ENCODE measurements at places on chromosomes 5 and 9. TPM values are rescaled to one million over a fixed set of nuclear protein-coding genes. Genes with fewer than 3 reads are reported as not detected.

GRCh38 chr9:135811801-135812200 is 95.5 kb downstream of the CAMSAP1 start:
- no peak overlapping the region for H3K4me3 ChIP-seq
- no peak overlapping the region for H3K27ac ChIP-seq
- H3K4me1 ChIP-seq, result no peaks in the 10 kb centered on the region
- DNase-seq, result no peak
- peaks cover 37% of the 10 kb centered on the region for H3K36me3 ChIP-seq
- H3K27me3 ChIP-seq, result no peaks in the 10 kb centered on the region

- no peak overlapping the region for H3K27ac ChIP-seq
- no peaks in the 10 kb centered on the region for H3K36me3 ChIP-seq
- H3K27me3 ChIP-seq, result no peaks in the 10 kb centered on the region
- DNase-seq, result peak; percentile 53
- H3K4me1 ChIP-seq, result peaks cover 18% of the 10 kb centered on the region
These were observed 439.0 kb downstream of the ENC1 start for GRCh38 chr5:74201334-74202081.

- H3K27me3 ChIP-seq, result peaks cover 41% of the 10 kb centered on the region
- no peak for DNase-seq
- H3K36me3 ChIP-seq, result no peaks in the 10 kb centered on the region
- H3K4me3 ChIP-seq, result no peak overlapping the region
These were observed 12.5 kb downstream of the KCNT1 start for GRCh38 chr9:135714242-135715055.

- no peak for DNase-seq
- no peaks in the 10 kb centered on the region for H3K27me3 ChIP-seq
- H3K36me3 ChIP-seq, result no peaks in the 10 kb centered on the region
These were observed 120.4 kb upstream of the FST start for GRCh38 chr5:53359916-53360517.

DNA sequence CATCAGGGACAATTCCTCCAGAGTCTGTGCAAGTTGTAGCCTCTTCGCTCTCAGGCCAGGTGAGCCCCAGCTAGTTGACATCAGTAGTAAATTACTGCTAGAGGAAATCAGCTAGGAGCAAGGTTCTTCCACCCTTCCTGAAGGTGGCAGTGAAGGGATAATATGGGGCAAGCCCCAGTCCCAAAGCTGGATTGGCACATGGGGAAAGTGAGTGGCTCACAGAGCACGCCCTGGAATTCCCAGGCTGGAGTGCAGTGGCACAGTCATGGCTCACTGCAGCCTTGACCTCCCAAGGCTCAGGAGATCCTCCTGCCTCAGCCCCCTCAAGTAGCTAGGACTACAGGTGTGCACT is 82.1 kb downstream of the CYFIP2 start:
- DNase-seq, result peak; percentile 43
- no peak overlapping the region for H3K4me3 ChIP-seq
- H3K36me3 ChIP-seq, result peaks cover 10% of the 10 kb centered on the region
- no peak overlapping the region for H3K27ac ChIP-seq
- no peaks in the 10 kb centered on the region for H3K27me3 ChIP-seq

GRCh38 chr5:159855476-159856191 is 60.6 kb upstream of the ADRA1B start:
- peaks cover under 1% of the 10 kb centered on the region for H3K4me1 ChIP-seq
- no peak overlapping the region for H3K4me3 ChIP-seq
- no peaks in the 10 kb centered on the region for H3K27me3 ChIP-seq

The GABRA1 gene
- total RNA-seq, result not detected

DNA sequence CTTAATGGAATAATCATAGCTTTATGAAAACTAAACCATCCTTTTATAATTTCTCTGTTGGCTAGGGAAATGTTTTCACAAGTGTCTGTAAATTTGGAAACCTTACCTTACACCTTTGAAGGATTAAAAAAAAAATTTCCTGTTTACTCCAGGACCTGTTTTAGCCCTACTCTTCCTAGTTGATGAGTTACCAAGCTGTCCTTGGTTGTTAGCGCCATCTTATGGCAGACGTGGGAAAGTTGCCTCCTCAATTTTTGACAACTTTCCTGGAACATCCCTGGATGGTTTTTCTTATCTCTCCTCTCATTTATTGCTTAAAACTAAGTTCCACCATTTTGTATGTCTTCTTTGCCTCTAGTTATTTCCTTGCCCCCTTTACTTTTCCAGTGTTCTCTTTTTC is 25.7 kb downstream of the ZSWIM6 start:
- no peaks in the 10 kb centered on the region for H3K27me3 ChIP-seq
- no peak overlapping the region for H3K27ac ChIP-seq
- H3K4me3 ChIP-seq, result no peak overlapping the region
- peaks cover 14% of the 10 kb centered on the region for H3K4me1 ChIP-seq

GRCh38 chr9:69009708-69010107 is 4.2 kb downstream of the PRKACG start:
- H3K4me3 ChIP-seq, result no peak overlapping the region
- DNase-seq, result no peak
- no peaks in the 10 kb centered on the region for H3K36me3 ChIP-seq

DNA sequence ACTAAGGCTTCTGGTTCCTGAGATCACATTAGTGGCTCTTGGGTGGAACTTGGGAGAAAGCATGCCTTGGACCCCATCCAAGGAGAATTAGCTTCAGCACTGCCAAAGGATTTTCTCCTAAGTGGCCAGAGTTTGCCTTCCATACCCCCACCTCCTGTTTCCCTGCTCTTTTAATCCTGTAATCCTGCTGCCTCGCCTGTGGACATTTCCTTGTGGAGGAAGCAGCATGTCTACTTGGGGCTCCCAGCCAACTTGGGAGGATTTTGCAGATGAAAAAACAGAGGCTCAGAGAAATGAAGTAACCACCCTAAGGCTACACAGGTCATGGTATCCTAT is 1.6 kb downstream of the ARSI start:
- DNase-seq, result peak; percentile 56
- no peaks in the 10 kb centered on the region for H3K27me3 ChIP-seq
- H3K27ac ChIP-seq, result no peak overlapping the region
- no peak overlapping the region for H3K4me3 ChIP-seq
- H3K4me1 ChIP-seq, result peaks cover 41% of the 10 kb centered on the region

DNA sequence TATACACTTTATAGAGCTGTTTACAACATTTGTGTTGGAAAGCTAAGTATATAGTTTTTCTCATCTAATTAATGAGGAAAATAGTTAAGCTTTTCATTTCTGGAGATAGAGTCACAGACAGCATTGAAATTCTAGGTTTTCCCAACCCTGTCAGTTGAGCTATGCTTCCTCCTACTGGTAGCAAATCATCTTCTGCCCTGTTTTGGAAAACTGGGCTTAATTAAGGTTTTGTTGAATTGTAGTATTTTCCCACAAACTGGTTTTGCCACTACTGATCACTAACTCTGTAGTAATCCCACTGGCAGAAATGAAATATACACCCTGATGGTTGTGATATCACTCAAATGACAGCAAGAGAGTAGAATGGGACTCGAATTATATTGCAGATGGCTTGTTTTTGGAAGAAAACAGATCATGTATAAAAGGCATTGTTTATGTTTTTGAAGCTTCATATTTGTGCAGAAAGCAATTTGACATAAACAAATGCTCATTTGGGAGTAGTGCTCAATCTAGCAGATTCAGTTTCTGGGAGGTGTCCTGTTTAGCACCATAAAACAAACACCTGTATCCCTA is 46.6 kb downstream of the CD180 start:
- H3K27ac ChIP-seq, result no peak overlapping the region
- no peaks in the 10 kb centered on the region for H3K4me1 ChIP-seq
- no peaks in the 10 kb centered on the region for H3K27me3 ChIP-seq
- DNase-seq, result no peak
- H3K4me3 ChIP-seq, result no peak overlapping the region
- H3K36me3 ChIP-seq, result peaks cover 58% of the 10 kb centered on the region

The PCDH12 gene
- total RNA-seq, result not detected

The SLC6A3 gene
- total RNA-seq, result not detected

The SMAD5 gene
- 97.4 TPM for total RNA-seq

DNA sequence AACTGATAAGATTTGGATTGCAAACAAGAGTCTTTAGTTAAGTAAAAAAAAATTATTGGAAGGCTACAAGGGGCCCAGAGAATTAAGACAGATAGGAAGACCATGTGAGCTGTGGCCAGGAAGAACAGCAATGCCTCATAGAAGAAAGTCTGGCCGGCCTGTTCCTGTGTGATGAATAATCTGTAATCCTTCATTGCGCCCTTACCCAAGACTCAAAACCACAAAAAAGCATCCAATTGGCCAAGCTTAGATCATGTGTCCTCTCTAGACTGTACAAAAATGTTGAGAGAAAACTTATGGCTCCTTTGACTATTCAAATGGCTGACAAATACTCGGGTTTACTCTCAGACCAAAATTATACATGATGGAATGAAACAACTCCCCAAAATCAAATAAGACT is 1383.5 kb downstream of the PTPRD start:
- H3K36me3 ChIP-seq, result no peaks in the 10 kb centered on the region
- DNase-seq, result no peak
- H3K4me3 ChIP-seq, result no peak overlapping the region
- no peak overlapping the region for H3K27ac ChIP-seq
- no peaks in the 10 kb centered on the region for H3K27me3 ChIP-seq
- H3K4me1 ChIP-seq, result no peaks in the 10 kb centered on the region

GRCh38 chr9:127170652-127171051 is 48.2 kb upstream of the ANGPTL2 start:
- H3K27me3 ChIP-seq, result no peaks in the 10 kb centered on the region
- no peak for DNase-seq
- no peak overlapping the region for H3K27ac ChIP-seq
- no peaks in the 10 kb centered on the region for H3K36me3 ChIP-seq
- H3K4me3 ChIP-seq, result no peak overlapping the region

- DNase-seq, result no peak
- no peaks in the 10 kb centered on the region for H3K36me3 ChIP-seq
- no peak overlapping the region for H3K27ac ChIP-seq
- no peaks in the 10 kb centered on the region for H3K27me3 ChIP-seq
- no peaks in the 10 kb centered on the region for H3K4me1 ChIP-seq
These were observed 360.0 kb upstream of the PIK3R1 start for GRCh38 chr5:67855523-67855922.

The HRCT1 gene
- total RNA-seq, result 4.4 TPM

DNA sequence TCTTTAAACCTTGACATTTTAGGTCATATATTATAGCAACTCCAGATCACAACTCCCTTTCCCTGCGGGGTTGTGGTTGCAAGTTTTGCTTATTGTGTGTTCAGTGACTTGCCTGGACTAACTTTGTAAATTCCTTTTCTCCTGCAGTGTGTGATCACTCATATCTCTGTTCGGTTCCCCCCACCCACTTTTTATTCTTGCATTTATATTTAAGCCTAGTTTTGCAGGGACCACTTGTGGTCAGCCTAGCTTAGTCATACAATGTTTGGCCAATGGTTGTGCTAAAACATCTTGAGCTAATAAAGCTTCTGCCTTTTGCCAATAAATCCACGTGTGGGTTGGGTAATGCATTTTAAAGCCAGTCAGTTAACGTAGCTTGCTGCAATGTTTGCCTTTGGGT is 146.5 kb upstream of the IRX4 start:
- H3K27me3 ChIP-seq, result peaks cover 24% of the 10 kb centered on the region
- peak; percentile 21 for DNase-seq
- H3K4me1 ChIP-seq, result peaks cover 5% of the 10 kb centered on the region
- no peak overlapping the region for H3K4me3 ChIP-seq
- H3K36me3 ChIP-seq, result no peaks in the 10 kb centered on the region

GRCh38 chr9:131503626-131504465 is 1.1 kb downstream of the POMT1 start:
- peaks cover 40% of the 10 kb centered on the region for H3K36me3 ChIP-seq
- H3K27ac ChIP-seq, result peak overlapping the region; percentile 84
- H3K27me3 ChIP-seq, result no peaks in the 10 kb centered on the region

- peaks cover 34% of the 10 kb centered on the region for H3K4me1 ChIP-seq
- H3K4me3 ChIP-seq, result no peak overlapping the region
- no peaks in the 10 kb centered on the region for H3K36me3 ChIP-seq
These were observed 21.5 kb downstream of the CSF2 start for GRCh38 chr5:132095077-132095410.

- H3K36me3 ChIP-seq, result no peaks in the 10 kb centered on the region
- no peak for DNase-seq
- H3K4me1 ChIP-seq, result peaks cover 12% of the 10 kb centered on the region
- no peak overlapping the region for H3K4me3 ChIP-seq
- no peaks in the 10 kb centered on the region for H3K27me3 ChIP-seq
These were observed 115.4 kb upstream of the CNTLN start for GRCh38 chr9:17019398-17019797.

DNA sequence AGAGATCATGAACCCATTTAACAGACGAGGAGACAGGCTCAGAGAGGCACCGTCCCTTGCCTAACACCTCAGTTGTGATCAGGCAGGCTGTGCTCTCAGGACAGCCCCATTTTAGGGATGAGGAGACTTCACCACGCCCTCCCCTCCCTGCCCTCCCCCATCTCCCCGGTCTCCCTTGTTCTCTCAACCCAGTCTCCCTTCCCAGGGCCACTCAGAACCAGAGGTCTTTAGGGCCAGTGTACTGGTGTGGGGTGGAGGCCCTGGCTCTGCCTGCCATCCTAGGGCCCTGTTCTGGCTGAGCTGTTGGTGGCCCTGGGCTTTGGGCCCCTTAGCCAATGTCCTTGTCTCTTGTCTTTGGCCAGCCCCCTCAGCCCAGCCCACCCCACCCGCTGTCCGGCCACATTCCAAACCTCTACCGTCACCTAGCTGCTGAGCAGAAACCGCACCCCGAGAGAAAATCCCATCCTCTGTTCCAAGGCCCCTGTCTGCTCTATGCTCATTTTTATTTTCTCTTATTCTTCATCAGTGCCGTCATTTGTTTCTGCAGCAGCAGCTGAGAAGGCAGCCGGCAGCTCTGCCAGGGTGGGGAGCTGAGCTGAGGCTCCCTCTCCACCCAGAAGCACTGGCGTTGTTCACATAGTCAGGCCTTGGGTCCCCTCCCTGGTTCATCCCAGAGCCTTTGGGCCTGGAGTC is 33.9 kb downstream of the OLFML2A start:
- DNase-seq, result peak; percentile 67
- H3K27ac ChIP-seq, result peak overlapping the region; percentile 89
- H3K27me3 ChIP-seq, result no peaks in the 10 kb centered on the region
- peaks cover 31% of the 10 kb centered on the region for H3K4me1 ChIP-seq

DNA sequence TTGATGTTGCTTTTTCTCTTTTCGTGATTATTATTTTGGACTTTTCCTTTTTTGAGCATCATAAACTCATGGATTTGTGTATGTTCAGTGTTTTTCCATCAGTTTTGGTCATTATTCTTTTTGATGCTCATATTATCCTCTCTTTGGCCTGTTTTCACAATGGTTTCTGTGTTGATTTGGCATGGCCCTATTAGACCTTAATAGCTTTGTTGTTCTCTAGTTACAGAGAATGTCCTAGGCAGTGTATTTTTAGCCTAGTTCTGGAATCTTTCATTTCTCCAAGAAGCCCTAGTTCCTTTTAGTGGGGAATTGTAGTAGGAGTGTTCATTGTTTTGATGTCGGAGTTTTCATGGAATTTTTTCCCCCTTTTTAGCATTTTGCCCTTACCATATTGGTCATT is 41.3 kb upstream of the ROPN1L start:
- no peak overlapping the region for H3K27ac ChIP-seq
- H3K36me3 ChIP-seq, result peaks cover 74% of the 10 kb centered on the region
- H3K27me3 ChIP-seq, result no peaks in the 10 kb centered on the region
- no peak for DNase-seq
- H3K4me1 ChIP-seq, result no peaks in the 10 kb centered on the region

- no peak overlapping the region for H3K27ac ChIP-seq
- H3K36me3 ChIP-seq, result no peaks in the 10 kb centered on the region
- H3K27me3 ChIP-seq, result no peaks in the 10 kb centered on the region
- DNase-seq, result no peak
These were observed 13.6 kb upstream of the PHF19 start for GRCh38 chr9:120890320-120891244.

The SHISAL2B gene
- not detected for total RNA-seq

GRCh38 chr9:85528607-85529006 is 213.1 kb downstream of the AGTPBP1 start:
- no peak overlapping the region for H3K27ac ChIP-seq
- peaks cover 23% of the 10 kb centered on the region for H3K27me3 ChIP-seq
- no peak overlapping the region for H3K4me3 ChIP-seq
- DNase-seq, result no peak

All from MCF 10A (cell line).